Stimulated activated CD4-positive, alpha-beta T cell treated with anti-CD3 and anti-CD28 coated beads, Interleukin-15, amount 100 ng/mL, for 1 hour (primary cell): ENCODE measurements at places on chromosomes 4 and X.

DNA sequence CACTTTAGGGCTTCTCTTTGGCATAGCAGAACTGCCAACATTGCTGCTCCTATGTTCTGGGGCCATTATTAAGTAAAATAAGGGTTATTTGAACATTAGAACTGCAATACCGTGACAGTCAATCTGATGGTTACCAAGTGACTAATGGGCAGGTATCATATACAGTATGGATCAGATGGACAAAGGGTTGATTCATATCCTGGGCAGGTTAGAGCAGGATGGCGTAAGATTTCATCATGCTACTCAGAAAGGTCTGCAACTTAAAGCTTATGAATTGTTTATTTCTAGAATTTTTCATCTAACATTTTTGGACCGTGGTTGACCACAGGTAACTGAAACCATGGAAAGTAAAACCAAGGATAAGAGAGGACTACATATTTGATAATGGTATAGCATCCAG, 40.9 kb downstream of the BRCC3 start:
- DNase-seq: no peak

GRCh38 chrX:2498781-2499302, 1.9 kb downstream of the DHRSX start:
- no peak for DNase-seq

- DNase-seq: no peak
These were observed 123.5 kb upstream of the JADE1 start for GRCh38 chr4:128686032-128686465.

DNA sequence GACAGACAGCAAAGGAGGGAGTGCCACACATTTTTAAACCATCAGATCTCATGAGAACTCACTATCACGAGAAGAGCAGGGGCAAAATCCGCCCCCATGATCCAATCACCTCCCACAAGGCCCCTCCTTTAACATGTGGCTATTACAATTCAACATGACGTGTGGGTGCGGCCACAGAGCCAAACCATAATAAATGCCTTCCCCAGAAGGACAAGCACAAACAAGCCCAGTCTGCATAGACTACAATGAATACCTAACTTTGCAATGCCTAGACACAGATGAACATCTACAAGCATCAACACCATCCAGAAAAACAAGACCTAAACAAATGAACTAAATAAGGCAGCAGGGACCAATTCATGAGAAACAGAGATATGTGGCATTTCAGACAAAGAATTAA, 12.3 kb downstream of the ETDA start:
- DNase-seq: no peak

GRCh38 chr4:5827108-5828004, 65.5 kb downstream of the CRMP1 start:
- no peak for DNase-seq

DNA sequence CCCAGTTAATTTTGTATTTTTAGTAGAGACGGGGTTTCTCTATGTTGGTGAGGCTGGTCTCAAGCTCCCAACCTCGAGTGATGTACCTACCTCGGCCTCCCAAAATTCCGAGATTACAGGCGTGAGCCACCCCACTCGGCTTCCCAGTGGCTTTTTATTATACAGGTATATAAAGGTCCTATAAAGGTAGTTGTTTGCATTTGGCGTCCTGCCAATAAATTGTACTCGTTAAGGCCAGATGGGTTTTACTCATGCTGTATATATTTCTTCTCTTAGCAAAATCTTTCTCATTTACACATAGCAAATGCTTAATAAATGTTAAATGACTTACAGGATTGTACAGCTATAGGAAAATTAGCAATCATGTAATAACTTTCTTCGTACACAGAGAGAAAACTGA, 6.9 kb downstream of the SHROOM3 start:
- no peak for DNase-seq

DNA sequence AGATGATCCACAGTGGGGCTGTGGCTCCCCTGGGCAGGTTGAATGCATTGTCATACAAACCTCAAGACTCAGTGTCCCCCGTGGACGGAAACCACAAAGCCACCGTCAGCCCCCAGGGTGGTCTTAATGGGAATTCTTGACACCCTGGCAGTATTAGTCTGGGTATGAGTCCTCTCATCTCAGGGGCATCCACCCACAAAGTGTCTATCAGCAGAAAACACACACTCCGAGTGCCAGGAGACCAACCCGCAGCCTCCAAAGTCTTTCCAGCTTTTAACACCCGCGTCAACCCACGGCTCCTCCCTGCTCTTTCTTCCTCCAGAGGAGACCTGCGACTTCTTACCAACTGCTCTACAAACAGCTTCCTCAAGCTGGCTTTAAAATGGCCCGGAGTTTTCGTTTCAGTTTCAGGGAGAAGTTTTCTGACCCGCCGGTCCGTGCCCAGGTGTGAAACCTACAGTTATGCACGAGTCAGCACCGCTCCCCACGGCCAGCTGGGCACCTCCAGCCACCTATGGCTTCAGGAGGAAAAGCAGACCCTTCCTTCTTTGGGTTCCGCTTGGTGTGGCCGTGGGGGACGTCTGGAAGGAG, 14.4 kb upstream of the ASMTL start:
- no peak for DNase-seq

GRCh38 chrX:54208531-54208930, 25.5 kb upstream of the FAM120C start:
- DNase-seq: no peak

DNA sequence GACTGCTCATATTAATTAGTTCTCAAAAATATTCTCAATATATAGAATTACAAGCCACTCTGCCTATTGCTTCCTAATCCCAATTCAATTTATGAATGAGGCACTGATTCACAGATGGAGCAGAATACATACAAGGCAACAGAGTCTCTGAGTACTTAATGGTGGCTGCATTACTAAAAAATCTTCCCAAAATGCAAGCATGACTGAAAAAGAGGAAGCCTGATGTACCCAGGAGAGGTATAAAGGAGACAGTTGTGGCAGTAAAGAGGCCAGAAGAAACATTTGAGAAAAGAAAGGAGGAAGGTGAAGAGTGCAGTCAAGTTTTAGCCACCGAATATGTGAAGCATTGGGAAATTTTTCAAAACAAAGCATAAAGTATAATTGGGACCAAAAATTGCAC, 163.2 kb upstream of the INTU start:
- DNase-seq: no peak

DNA sequence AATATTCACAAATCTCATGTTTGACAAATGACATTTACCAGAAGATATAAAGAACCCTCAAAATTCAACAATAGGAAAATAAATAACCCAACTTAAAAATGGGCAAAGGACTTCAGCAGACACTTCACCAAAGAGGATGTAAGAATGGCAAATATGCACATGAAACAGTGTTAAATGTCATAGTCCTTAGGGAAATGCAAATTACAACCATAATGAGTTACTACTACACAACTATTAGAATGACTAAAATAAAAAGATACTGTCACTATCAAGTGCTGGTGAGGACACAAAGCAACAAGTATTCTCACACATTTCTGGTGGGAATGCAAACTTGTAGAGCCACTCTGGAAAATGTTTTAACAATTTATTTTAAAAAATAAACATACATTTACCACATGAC, 40.8 kb upstream of the NR0B1 start:
- DNase-seq: no peak

- no peak for DNase-seq
These were observed 116.6 kb upstream of the DIAPH2 start for GRCh38 chrX:96568071-96568470.

- DNase-seq: no peak
These were observed 21.2 kb downstream of the C4orf54 start for GRCh38 chr4:99636422-99636821.

GRCh38 chr4:139913398-139913990, 240.5 kb downstream of the MAML3 start:
- DNase-seq: no peak

DNA sequence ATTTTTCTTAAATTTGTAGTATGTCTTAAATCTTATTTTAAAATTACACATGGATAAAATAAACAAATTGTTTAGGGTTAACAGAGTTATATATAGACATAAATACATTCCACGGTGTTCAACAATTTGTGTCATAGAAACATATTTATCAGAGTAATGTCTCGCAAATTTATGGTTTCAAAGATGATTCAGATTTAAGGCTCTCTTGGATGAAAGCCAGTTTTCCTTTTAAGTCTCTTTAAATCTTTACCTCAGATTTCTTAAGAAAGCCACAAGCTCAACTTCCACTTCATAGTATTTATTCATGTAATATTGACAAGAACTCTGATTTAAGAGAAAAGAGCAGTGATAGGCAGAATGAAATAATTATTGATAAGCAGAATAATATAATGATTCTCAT, 1254.8 kb upstream of the ADGRL3 start:
- DNase-seq: no peak

DNA sequence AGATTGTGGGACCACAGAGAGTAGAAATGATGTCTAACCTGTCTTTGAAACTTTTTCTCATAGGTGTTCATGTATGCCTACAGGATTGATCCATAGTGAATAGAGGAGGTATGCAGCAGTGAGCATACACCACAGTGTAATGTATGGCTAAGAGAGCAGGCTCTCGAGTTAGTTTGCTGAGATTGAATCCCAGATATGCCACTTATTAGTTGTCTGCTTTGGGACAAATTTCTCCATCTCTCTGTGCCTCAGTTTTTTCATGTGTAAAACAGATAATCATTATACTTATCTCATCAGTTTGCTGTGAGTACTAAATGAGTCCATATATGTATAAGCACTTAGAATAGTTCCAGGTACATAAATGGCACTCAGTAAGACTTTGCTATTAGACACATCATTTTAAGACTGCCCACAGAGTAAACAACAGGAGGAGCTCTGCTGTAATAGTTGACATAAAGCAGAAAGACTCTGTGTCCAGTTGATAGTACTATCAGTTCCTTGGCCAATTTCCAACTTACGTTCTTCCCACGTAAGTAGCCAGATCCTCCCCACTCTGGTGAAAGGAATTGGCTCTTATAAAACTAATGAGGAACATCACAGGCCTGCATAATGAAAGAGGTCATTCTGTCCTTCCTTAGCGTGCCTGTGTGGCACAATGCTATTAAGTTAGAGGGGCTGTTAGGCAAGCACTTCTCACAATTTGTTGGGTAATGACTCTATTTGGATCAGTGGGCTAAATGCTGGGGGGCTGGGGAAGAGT, 20.7 kb upstream of the RNF150 start:
- DNase-seq: no peak

GRCh38 chr4:30875658-30876269, 155.6 kb downstream of the PCDH7 start:
- no peak for DNase-seq

DNA sequence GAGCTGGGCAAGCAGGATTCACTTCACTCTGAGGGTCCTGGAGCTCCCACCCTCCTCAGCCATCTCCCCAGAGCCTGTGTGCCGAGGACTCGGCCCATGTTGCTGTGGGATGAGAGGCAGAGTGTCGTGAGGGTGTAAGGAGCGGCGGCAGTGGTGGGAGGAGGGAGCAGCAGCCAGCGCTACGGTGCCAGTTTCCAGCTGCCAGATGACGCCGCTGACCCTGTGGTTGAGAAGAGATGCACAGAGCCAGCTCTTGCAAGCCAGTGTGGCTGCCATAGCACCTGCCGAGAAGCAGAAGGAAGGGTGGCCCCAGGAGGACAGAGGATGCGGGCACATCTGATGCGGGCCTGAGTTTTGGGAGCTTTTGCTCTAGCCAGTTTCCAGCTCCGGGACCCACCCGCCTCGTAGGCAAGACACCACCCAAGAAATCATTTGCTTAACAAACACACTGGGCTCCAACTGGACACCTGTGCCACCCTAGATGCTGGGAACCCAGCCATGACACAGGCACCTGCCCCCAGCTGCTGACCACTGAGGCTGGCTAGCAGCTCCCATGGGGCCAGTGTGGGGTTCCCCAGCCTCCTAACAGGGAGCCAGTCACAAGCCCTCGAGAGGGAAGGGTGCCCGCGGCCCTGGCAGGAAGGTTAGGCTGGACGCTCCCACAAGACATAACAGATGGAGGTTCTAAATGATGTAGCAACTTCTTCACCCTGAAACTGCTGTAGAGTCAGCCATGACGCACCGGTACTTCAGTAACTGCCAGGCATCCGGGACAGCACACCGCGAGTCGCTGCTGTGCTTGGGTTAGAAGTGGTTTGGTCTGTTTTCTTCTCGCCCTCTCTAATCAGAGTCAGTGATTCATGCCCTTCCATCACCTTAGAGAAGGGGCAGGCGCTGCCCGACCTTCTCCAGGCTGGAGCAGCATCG, 8.9 kb downstream of the MSANTD1 start:
- DNase-seq: no peak

DNA sequence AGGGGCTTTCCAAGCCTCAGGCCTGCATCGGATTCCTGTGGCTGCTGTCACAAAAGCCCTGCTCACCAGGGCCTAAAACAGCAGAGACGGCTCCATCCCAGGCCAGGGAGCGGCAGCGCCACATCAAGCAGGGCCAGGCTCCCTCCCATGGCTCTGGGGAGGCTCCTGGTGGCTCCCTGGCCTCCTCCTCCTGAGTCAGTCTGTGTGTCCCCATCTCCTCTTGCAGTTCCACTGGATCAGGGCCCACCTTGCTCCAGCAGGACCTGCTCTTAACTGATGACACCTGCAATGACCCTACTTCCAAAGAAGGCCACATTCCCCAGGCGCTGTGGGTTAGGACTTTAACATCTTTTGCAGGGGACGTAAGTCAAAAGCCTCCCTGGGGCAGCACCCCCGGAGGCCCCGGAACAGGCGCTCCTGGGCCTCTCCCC, 51.9 kb downstream of the CPZ start:
- no peak for DNase-seq

GRCh38 chr4:41360214-41360920, 103.6 kb downstream of the UCHL1 start:
- no peak for DNase-seq

DNA sequence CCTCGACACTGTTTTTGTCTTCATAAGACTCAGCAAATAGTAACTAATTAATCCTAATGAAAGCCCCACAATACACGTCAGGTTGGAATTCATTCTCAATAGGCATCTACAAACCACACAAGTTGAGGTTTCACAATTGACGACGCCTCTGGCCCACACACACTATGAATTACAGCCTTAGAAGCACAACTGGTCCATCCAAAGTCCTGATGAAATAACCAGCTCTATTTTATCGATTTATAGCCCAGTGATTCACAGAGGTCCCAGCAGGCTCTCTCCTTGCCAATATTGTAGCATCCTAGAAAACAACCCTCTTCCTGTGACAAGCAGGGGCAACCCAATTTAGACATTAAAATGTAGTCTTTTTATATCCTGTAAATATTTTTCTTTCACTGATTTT, 112.1 kb downstream of the NR3C2 start:
- DNase-seq: no peak

GRCh38 chr4:89906777-89907521, 12.3 kb downstream of the MMRN1 start:
- no peak for DNase-seq

GRCh38 chr4:82691431-82691830, 107.2 kb downstream of the SCD5 start:
- DNase-seq: no peak

DNA sequence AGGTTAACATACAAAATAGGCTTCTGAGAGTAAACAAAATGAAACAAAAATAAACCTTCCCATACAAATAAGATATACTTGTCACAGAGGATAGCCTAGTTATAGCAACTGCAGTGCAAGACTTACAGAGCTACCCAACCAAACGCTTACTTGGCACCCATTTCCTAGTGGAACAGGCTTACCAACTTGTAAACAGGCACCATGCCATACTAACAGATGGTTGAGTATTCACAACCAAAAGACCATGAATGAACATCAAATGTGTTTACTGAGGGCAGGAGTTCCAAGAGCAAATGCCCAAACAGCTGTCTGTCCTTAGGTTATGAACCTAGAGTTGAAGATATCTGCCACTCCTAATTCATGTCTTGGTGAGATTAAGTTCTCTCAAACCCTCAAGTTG, 2629.2 kb downstream of the PCDH7 start:
- no peak for DNase-seq
